Stimulated activated CD4-positive, alpha-beta T cell treated with anti-CD3 and anti-CD28 coated beads, TNF-alpha, amount 100 ng/mL, for 1 hour (primary cell): ENCODE measurements at places on chromosomes 5 and 9.

DNA sequence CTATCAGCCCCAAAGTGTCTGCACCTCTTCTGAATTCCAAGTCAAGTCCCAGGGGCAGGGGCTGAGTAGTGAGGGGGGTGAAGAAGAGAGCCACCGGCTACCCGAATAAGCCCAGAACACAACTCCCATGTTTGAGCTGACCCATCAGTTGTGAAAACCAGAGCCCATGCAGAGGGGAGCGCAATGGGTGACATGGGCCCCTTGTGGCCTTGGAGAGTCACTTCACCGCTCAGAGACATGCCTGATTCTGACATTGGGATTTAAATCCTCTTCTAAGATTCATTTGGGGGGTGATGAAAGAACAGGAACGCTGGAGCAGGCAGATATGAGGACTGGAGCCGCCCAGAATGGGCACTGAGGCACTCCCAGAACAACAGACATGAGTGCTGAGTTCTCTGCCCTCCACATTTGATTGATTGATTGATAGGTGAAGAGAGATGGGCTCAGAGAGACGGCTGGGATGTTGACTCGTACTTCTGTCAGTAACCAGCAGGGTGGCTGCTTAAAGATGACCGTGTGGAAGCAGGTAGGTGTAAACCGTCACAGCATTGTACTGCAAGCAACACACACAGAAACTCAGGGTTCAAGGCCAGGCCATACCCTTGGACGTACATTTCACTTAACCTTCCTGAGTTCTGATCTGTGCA lies 74.3 kb downstream of the GPR21 start:
- DNase-seq = no peak

- no peak for DNase-seq
These were observed 177.4 kb downstream of the SLC28A3 start for GRCh38 chr9:84163052-84163650.

DNA sequence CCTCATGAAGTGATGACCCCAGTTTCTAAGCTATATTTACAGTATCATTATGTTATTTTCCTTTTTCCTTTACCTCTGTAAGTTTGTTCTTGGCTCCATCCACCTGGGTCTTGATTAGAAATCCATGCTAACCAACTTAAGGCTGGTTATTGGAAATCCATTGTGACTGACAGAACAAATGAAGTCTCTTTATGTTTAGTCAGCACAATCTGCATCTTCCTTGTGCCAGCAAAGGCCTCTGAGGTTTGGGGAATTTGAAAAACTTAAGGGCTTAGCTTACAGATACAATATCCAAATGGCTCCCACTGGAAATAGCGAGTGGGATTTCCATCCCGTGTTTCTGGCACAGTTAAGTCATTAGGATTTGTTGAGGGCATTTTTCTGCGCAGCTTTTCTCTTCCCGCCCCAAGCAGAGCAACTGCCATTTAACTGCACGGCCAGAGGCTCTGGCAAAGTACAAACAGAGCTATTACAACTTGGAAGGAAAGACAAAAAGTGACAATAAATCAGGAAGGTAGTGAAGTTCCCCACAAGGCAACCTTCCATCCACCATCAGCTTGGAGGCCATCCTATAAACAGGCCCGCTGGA lies 64.2 kb downstream of the DCP2 start:
- DNase-seq = no peak

- no peak for DNase-seq
These were observed 104.2 kb upstream of the MVB12B start for GRCh38 chr9:126222363-126222834.

GRCh38 chr5:96699186-96699820 lies 37.1 kb downstream of the CAST start:
- DNase-seq = no peak

DNA sequence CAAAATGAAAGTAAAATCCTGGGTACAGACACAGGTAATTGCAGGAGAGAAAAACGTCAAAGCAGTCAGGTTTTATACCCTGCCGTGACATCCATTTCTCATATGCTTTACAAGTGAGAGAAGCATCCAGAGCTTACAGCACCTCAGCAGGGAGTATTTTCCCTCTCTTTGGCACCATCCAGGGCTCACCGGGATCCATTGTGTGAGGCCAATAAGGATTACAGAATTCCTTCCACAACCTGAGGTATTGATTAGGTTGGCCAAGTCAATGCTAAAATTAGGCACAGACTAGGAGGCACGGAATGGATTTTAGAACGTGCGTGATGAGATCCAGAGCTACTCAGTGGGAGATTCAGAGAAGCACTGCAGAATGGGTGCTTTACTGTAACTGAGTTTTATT lies 296.6 kb downstream of the FBXL7 start:
- DNase-seq = no peak

- DNase-seq = no peak
These were observed 163.1 kb downstream of the IZUMO3 start for GRCh38 chr9:24382566-24382965.

- no peak for DNase-seq
These were observed 18.6 kb downstream of the CTNNAL1 start for GRCh38 chr9:108994695-108995094.

DNA sequence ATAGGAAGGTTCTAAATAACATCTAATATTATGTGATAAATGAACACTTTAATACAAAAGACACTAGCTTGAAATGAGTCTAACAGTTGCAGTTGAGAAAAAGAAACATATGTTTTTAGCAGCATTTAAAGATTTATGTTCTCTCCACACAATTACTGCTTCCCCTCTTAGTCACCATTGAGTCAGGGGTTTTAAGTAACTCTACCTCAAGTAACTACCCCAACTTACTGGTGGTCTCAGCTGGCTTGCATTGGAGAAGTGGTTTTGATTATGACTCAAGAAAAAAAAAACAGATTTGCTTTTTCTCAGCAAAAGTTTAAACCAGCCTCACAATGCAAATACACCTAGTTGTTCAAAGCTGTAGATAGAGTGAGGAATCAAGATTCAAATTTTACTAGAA lies 1216.5 kb upstream of the CDH9 start:
- DNase-seq = no peak

GRCh38 chr5:36111238-36111637 lies 40.4 kb downstream of the LMBRD2 start:
- no peak for DNase-seq

GRCh38 chr9:6564360-6564759 lies 81.2 kb downstream of the GLDC start:
- no peak for DNase-seq

DNA sequence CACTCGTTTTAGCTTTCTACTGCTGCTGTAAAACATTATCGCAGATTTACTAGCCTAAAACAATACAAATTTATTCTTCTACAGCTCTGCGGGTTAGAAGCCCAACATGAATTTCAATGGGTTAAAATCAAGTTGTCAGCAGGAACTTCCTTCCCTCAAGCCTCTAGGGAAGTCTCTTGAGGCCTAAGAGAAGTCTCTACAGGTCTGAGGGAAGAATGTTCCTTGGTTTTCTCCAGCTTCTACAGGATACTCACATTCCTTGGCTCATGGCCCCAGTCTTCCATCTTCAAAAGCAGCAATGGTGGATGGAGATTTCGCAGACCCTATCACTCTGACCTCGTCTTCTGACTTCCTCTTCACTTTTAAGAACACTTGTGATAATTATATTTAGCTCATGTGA lies 21.6 kb upstream of the SSBP2 start:
- no peak for DNase-seq

- no peak for DNase-seq
These were observed 275.0 kb downstream of the PLK2 start for GRCh38 chr5:58184910-58185309.

GRCh38 chr5:93892481-93892880 lies 151.1 kb upstream of the POU5F2 start:
- DNase-seq = no peak

DNA sequence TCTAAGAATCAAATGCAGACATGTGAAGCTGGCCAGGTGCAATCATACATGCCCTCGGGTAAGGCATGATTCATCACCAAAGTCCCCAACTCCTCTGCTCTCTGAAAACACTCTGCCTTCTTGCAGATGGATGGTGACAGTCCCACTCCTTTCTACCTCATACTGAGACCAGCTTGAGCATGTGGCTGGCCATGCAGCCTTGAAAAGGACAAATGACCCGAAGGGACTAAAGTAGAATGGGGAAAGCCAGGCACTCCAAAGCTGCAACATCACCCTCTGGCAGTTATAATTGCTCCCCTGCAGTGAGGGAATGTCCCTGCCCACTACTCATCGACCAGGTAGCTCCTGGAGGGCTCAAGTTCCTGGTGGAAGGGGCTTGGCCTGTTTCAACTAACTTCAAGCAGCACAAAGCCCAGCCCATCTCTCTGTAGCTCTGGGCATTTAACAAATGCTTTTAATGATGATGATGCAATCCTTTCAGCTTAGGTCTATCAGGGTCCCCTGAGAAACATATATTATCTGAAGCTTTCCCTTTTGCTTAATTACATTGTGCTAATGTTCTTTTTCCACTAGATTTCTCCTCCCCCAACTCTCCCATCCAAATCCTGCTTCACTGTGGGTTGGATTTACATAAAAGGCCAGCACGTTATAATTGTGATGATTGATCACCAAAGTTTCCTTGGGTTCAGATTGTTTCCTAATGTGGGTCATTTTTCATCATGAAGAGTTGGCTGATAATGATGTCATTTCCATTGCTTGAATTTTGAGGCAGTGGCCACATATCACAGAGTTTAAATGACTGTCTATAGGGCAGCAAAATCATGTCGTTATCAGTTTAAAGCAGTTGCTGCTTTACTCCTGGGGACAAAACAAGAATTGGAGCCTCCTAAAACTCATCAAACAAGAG lies 436.5 kb upstream of the SLC30A5 start:
- DNase-seq = no peak

GRCh38 chr5:1138445-1139245 lies 26.8 kb upstream of the SLC12A7 start:
- no peak for DNase-seq

DNA sequence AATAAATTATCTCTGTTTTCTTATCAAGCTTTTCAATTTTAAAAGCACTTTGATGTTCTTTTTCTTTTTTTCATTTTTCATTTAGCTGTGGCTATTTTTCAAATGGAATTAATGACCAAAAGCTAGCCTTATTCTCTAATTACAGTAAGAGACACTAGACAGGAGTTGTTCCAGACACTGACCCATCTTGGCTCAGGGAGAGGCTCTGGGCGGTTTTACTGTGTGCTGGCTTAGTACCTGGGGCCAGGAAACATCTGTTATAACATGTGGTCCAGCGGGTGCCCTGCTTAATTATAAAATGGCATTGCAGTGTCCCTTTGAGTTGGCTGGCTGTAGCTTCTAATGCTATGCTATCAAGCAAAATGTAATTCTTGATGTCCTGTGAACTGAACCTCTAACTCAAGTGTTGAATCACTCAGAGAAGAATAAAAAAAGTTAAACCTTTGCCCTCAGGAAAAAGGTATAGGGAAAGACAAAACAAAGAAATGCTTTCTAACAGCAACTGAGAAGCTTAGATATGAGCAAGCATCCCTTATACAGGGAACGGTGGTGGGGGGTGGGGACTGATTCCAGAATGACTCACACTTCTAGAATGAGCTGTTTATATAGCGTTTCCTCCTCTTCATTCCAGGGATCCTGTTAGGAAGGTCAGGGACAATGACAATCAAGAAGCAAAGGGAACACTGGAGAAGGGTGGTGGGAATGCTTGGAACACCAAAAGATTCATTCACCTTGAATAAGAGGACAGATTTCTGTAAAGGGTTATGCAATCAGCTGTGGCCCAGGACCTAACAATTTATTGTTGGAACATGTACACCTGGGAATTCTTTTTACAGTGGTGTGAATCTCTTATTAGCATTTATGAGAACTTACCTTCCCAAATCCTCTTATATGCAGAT lies 58.7 kb upstream of the NFIB start:
- no peak for DNase-seq

DNA sequence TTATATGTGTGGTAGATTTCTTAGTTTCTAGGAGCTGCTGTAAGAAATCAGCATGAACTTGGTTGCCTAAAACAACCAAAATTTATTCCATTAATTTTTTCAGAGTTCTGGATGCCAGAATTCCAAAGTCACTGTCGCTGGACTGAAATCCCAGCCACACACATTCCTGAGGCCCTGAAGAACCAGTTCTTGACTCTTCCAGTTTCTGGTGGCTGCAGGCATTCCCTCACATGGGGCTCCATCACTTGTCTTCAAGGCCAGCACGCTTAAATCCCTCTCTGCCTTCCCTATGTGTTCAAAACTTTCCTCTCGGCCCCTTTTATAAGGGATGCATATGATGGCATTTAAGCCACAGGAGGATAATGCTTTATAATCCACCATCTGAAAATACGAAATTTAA lies 1237.5 kb upstream of the CDH9 start:
- DNase-seq = no peak

DNA sequence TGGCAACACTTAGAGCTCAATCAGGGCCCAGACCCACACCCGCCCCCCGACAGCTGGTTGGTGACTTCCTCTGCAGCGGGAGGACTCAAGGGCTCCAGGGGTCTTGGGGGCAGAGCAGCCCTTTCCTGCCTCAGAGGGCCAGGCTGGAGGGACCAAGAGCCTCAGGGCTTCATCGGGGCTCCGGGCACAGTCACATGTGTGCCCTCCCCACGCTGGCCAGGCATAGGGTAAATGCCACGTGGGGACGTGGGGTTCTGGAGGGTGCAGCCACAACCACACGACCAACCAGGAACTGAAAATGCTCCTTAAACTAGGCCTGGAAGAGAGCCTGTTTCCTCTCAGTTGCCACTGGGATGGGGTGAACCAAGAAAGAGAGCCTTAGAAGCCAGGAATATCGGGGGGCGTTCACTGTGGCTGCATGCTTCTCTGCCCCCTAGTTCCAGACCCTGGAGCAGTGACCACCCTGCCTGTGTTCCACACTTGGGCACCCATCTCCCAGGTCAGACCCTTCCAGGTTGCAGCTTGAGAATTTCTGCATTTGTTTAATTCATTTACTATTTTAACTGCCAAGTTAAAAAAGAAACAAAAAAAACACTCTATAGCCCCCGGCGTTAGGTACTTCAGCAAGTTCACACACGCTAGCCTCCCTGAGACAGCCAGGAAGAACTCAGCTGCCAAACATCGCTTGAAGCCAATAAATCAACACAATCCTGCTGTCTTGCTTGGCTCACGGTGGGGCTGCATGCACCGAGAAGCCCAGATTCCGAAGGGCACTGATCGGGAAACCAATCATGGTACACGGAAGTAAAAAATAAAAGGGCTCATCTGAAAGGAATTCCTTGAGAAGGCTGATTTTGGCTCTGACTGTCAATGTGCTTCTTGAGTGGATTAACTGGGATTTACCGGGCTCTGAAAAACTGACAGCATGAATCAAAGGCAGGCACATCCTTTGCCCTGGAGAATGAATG lies 56.1 kb upstream of the PHYKPL start:
- DNase-seq = no peak

- no peak for DNase-seq
These were observed 17.5 kb downstream of the ATOX1 start for GRCh38 chr5:151740958-151741373.
